Naive thymus-derived CD4-positive, alpha-beta T cell (primary cell): ENCODE measurements at places on chromosomes 1 and 21. TPM values are rescaled to one million over a fixed set of nuclear protein-coding genes. Genes with fewer than 3 reads are reported as not detected.

SPRR1A gene
- not detected for polyA plus RNA-seq

OPRD1 gene
- not detected for polyA plus RNA-seq

LDLRAD2 gene
- polyA plus RNA-seq, result not detected

ORC1 gene
- 0.74 TPM for polyA plus RNA-seq

OR10Z1 gene
- polyA plus RNA-seq, result not detected

DNA sequence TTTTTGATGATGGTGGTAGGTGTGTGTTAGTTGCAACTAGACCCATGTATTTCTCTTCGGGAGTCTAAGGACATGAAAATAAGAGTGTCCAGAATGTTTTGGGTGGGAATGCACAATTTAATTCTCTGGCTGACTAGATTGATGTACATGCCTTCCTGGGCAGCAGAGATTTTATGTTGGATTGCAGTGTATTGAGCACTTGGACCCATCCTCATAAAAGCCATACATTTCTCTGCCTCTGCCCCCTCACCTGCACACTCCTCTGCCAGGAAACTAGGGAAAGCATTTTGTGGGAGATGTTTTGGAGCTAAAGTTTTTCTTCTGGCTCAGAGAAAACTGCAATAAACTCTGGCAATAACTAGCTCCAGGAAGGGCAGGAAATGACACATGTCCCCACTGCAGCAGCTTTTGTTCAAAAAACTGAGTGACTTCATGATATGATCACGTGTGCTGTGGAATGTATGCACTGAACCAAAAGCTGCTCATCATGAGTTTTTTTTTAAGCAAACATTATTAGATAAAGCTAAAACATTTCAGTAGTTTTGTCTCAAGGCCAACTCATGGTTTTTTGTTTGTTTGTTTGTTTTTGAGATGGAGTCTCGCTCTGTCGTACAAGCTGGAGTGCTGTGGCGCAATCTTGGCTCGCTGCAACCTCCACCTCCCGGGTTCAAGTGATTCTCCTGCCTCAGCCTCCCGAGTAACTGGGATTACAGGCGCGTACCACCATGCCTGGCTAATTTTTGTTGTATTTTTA lies 17.6 kb downstream of the RIT1 start:
- no peak for DNase-seq

DNA sequence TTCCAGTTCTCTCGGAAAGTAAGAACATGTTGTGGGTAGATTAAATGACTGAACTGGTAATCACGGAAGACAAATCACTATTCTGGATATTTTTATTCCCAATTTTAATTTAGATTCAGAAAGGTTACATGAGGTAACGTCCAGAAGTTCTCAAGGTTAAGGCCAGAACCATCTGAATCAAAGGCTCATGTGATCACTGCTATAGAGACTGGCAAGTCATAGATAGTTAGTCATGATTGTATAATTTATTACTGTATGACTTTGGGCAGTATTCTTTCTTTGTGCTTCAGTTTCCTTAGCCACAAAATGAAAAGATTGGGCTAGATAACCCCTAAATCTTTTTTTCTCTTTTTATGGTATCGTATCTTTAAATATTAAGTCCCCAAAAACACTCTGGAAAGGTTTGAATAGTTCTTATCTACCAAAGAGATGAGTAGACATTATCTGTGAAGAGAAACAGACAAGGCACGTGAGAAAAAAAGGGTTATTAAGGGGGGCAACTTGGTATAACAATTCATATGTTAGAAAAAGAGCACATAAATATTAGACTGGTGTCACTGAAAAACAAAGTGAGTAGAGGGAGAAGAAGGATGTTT lies 241.0 kb downstream of the PTPRC start:
- no peak for DNase-seq

DNA sequence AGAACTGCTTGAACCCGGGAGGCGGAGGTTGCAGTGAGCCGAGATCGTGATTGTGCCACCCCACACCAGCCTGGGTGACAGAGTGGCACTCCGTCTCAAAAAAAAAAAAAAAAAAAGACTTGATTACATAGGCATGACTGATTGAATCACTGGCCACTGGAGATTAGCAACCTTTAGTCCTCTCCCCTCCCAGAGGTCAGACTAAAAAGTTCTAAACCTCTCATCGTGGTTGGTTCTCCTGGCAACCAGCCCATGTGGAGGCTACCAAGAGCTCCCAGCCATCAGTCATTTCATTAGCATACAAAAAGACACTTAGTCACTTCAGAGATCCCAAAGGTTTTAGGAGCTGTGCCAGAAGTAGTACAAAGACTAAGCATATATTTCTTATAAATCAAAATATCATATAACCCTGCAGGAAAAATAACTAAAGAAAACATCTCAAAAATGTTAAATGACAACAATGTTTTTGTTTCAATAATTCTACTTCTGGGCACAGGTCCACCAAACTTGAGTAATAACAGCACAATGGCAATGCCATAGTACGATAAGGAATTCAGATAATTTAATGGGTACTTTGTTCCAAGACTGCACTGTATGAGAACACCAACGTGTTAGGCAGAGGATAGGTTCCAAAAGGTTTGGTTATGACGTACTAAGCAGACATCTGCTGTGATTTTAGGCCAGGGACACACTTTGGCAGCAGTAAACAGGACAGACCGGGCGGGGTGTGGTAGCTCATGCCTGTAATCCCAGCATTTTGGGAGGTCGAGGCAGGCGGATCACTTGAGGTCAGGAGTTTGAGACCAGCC lies 18.1 kb downstream of the USP48 start:
- no peak for DNase-seq

- no peak for DNase-seq
These were observed 2.0 kb downstream of the KCNA3 start for GRCh38 chr1:110672753-110673108.

- no peak for DNase-seq
These were observed 3.2 kb upstream of the CELSR2 start for GRCh38 chr1:109246141-109246551.

- DNase-seq, result no peak
These were observed 2.1 kb downstream of the S100A16 start for GRCh38 chr1:153610811-153611301.

DNA sequence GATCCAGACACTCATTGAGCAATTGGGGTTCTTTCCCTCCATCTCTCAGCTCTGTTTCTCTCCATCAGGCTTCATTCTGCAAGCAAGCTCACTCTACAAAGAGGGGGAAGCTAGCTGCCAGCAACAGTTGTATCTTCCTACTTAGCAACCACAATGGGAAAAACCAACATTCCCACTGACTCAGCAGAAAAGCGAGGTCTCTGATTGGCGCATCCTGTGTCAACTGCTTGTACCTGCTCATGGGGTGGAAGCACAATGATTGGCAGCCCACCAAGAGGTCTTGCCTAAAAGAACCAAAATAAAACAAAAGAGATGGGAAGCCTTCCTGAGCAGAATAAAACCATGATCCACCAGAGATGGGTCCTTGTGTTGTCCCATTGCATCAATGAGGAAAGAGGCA lies 4.0 kb upstream of the CDA start:
- no peak for DNase-seq

DNA sequence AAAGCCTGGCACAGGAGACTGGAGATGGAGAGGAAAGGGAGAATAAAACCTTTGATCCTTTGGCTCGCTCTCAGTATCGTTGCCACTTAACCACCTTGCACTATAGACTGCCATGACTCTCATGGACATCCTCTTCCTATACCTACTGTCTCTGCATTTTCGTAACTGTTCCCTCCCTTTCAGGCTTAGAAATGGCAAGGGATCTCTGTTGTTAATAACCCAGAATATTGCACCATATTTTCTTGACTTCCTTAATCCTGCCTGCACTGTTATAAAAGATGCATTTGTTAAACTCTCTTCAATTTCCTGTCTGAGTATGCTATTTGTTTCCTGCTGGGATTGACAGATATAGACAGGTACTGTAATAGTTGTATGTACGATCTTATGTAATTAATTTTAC lies 38.6 kb downstream of the CYYR1 start:
- DNase-seq, result no peak
